Activated T-helper 1 cell treated with anti-CD3 and anti-CD28 coated beads, Interleukin-12 subunit alpha, Interleukin-12 subunit beta, Interleukin-2, Interleukin-4 antibody, amounts not matched to agents 30 ng/mL and 10 ng/mL and 1 ng/mL, durations not matched to agents 14 hours and 24 hours and 36 hours (primary cell): ENCODE measurements at places on chromosomes 11 and 22. TPM values are rescaled to one million over a fixed set of nuclear protein-coding genes. Genes with fewer than 3 reads are reported as not detected.
A peak's percentile ranks its signal among the peaks of the same experiment; 100 is the strongest.

DNA sequence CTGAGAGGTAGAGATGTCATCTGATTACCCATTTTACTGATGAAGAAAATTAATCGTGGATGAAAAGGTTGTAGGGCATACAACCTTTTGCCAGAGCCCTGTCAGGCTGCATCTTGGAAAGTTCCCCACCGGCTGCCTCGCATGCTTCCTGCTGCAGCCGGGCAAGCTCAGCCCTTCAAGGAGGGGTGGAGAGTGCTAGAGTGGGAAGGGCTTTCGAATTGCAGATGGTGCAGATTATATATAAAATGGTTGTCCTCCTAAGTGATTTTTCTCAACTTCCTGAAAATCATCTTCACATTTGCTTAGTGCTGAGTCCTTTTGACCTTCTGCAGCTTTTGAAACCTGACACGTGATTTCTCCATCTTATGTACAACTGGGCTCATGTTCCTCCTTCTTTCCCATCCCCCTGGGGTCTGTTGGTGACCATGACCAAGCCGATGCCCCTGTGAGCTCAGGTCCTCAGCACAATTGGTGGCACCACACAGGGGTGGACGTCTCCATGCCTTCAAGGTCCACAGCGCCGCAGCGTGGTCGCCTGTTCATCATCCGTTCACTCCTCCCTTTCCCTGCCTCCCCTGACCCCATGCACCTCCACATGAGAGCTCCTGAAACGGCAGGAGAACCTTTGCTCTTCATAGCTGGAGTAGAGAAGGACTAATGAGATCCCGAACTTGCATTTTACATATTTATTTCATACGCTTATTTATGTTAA is 47.6 kb upstream of the MYO18B start:
- DNase-seq: no peak

- no peak for DNase-seq
Observed at GRCh38 chr11:33654594-33654993, 46.0 kb downstream of the C11orf91 start.

DNA sequence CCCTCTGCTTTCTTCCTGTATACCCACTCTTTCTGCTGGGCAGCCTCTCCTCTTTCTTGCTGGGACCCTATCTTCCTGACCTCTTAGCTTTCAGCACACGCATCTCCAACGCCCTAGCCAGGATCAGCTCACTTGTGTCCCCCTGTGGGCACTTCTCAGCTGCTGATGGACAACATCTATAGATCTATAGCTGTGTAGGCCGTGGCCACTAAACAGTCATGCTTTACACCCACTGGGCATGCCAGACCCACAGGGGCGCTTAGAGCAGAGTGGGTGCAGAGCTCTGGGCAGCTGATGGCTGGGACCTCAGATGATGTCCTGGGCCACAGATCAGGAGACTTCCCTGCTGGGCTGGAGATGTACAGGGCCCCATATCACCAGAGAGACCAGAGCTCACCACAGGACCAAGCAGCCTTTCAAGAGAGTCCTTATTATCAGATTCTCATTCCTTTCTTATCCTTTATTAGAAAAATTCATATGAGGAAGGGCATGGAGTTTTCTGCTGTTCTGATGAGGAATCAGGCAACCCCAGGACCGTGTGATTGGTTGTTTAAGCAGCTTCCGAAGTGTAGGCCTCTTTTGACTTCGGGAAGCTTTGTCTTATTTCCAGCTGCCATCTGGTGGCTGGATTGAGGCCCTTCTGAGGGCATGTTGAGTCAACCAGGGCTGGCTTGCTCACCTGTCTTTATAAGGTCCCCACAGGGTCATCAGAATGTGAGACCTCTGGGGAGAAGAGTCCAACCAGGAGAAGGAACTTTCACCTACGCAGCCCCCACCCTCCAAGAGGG is 60.5 kb downstream of the OSBP2 start:
- peak; percentile 45 for DNase-seq

DNA sequence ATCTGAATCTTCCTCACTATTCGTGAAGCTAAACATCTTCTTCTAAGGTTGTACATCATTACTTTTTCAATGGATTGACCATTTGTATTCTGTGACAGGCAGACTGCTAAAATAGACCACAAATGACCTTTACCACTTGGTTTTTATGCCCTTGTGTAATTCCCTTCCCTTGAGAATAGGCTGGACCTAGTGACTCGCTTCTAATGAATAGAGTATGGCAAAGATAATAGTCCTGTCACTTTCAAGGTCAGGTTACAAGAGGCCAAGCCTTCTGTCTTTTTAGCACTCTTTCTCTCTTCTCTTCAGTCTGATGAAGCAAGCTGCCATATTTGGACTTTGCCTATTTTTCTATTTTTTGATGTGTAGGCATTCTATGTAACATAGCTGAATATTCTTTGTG is 492.9 kb downstream of the SOX6 start:
- no peak for DNase-seq

- no peak for DNase-seq
Observed at GRCh38 chr11:2590131-2590964, 109.4 kb downstream of the KCNQ1OT1 start.

- no peak for DNase-seq
Observed at GRCh38 chr11:18669219-18669596, 29.4 kb upstream of the TMEM86A start.

GRCh38 chr22:37575490-37576003 is 4.3 kb downstream of the LGALS2 start:
- DNase-seq: no peak

GRCh38 chr11:86182976-86183584 is 61.5 kb upstream of the EED start:
- peak; percentile 30 for DNase-seq

- no peak for DNase-seq
Observed at GRCh38 chr11:131640320-131640719, 269.9 kb downstream of the NTM start.

DNA sequence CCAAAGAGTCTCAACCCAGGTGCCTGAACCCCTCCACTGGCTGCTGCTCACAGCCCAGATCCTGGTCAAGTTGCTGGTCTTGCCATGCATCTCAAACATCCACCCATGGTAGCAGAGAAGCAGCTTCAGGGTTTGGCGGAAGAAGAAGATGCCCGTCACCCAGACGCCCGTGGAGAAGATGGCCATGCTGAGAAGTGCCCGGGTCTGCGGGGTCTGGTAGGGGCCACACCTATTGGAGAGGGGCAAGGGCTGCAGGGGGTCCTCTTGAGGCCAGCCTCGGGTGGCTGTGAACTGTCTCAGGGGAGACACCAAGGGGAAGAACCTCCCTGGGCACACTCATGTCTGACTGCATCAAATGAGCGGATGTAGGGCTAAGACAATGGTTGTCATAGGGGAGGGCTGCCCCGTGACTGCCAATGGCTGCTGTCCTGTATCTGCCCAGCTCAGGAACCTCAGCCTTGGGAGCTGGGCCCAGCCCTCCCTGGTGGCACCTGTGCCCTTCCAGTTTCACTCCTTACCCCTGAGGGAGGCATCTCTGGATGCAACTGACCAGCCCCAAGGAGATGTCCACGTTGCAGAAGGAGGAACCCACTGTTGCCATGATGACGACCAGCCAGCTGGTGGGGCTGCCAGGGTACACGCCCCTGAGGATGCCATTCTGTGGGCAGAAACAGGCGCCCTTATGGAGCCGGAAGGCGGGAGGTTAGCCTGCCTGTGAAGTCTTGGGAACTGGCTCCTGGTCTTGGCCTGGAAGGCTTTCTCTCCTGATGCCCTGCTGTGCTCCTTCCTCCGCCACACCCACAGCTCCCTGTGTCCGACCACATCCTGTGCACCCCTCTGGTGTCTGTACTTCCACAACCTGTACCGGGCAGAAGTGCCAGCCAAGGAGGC is 1.2 kb downstream of the CPT1B start:
- no peak for DNase-seq

- DNase-seq: no peak
Observed at GRCh38 chr22:25688627-25689026, 53.4 kb upstream of the MYO18B start.

- DNase-seq: no peak
Observed at GRCh38 chr11:46108751-46109150, 12.5 kb downstream of the PHF21A start.

- DNase-seq: no peak
Observed at GRCh38 chr11:72229336-72229924, 4.9 kb downstream of the INPPL1 start.

DNA sequence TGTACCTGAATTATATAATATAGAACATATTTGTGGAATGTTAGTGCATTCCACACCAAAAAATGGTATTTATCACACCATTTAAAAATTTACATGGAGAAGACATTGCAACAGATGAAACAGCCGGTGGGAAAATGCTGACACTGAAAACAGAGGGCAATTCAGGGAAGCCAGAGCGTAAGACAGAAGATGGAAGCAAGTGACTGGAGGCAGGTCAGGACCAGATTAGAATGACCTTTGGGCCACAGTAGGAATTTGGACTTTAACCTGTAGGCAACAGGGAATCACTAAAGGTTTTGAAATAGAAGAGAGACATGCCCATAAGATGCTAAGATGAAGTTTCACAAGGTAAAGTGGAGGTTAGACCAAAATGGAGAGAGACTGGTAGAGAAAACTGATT is 60.5 kb downstream of the METTL15 start:
- DNase-seq: no peak

GRCh38 chr22:42459287-42460063 is 27.3 kb upstream of the NFAM1 start:
- no peak for DNase-seq

DNA sequence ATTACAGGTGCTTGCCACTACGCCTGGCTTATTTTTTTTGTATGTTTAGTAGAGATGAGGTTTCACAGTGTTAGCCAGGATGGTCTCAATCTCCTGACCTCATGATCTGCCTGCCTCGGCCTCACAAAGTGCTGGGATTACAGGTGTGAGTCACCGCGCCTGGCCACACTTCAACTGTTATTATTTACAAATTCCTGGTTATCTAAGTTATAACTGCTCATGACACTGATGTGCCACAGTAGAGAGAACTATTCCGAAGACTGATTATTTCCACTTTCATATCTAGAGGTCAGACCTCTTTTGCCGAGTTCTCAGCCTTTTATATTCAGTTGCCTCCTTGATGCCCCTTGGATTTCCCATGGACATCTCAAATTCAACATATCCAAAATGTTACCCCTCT is 3.9 kb upstream of the NUP160 start:
- no peak for DNase-seq

DNA sequence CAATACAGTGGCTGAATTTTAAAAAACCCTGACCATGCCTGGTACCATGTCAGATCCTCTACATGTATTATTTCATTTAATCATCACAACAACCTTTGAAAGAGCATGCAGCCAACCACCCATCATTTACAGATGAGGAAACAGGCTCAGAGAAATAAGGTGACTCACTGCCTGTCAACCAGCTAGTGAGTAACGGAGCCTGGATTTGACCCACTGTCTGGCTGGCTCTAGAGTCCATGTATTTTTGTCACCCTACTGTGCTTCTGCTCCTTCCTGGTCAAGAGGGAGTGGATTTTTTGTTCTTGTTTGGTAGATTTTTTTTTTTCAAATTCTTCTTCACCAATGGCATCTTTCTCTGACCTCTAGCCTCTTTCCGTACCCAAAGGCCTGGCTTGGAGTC is 77.4 kb downstream of the CWC15 start:
- no peak for DNase-seq

DNA sequence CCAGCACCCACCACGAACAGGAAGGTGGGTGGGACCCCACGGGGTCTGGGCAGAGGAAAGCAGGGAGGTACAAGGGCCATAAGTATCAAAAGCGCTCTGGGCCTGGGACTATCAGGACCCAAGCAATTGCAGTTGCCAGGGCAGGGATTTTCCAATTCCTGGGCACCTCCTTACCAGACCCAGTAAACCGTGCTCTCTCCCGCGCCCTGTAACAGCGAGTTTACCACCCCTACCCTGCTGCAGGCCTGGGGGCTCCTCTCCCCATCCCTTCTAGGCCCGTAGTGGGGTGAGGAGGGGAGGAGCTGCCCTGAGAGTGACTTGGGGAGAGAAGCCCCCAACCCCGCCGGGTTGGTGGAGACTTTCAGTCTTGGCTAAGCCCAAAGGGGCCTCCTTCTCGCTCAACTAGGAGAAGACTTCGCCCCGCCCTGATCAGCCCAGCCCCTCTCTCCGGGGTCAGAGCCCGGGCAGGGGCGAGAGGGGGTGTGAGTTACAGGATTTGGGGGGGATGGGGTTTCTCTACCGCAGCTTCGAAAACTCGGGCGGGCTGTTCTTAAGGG is 5.4 kb downstream of the PAX6 start:
- DNase-seq: no peak

- DNase-seq: no peak
Observed at GRCh38 chr11:28757725-28758515, 649.7 kb downstream of the METTL15 start.

DNA sequence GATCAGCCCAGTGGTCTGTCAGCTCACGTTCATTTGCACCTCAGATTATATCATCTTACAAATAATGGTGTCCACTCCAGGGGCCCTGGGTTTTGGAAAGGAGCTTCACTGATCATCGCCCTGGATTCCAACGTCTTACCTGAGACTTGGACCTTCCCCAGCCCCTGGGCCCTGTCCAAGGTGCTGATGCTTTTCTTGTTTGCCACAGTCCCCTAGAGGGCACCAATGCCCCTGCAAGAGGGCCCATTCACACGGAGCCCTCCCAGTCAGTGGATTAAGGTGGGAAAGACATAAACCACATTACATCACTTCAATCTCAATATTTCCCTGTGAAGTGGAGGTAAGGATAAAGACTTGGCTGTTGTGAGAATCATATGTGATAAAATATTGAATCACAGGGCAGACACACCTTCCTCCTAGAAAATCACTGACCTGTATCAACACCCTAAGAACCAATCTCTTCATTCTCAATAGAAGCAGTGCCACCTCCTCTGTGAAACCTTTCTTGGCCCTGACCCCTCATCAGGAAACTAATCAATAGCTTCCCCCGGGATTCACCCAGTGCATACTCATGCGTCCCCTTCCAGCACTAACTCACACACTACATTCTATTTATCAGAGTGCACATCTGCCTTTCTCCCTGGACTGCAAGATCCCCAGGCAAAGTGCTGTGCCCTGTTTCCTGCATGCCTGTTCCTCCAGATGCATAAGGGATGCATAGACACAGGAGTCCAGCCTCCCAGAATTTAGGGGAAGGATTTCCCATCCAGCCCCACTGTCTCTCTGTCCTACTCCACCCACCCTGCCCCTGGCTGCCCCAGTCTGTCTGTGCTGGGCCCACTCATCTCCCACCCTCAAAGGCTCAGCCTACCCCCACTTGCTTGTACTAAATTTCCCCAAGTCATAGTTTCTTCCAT is 167.0 kb downstream of the BUD13 start:
- no peak for DNase-seq

GRCh38 chr22:50070366-50070765 is 12.3 kb upstream of the TTLL8 start:
- no peak for DNase-seq

Gene CEP126
- total RNA-seq: 0.41 and 1.2 TPM in 2 replicates

Gene GUCD1
- 117 and 123 TPM in 2 replicates for total RNA-seq

Gene SMTNL1
- total RNA-seq: not detected in 2 replicates

Gene RFPL1
- not detected in 2 replicates for total RNA-seq

Gene IL17RA
- 23.2 and 23.6 TPM in 2 replicates for total RNA-seq

Gene OR2AG2
- total RNA-seq: 0.23 and 0.47 TPM in 2 replicates

Gene PRAME
- total RNA-seq: not detected in 2 replicates

Gene MYBPC3
- total RNA-seq: not detected in 2 replicates

Gene CD248
- total RNA-seq: 0.10 TPM in 1 of 2 replicates, not detected in the other

Gene OR6T1
- total RNA-seq: not detected in 2 replicates

Gene SYT13
- not detected in 2 replicates for total RNA-seq

Gene CYTH4
- total RNA-seq: 49.5 and 57.1 TPM in 2 replicates
